Mesenchymal stem cell (in vitro differentiated cells and primary cell): ENCODE measurements at places on chromosomes 11 and 22.

- DNase-seq = no peak
- H3K36me3 ChIP-seq = no peaks in the 10 kb centered on the region
- no peak overlapping the region for H3K27ac ChIP-seq
- peaks cover 34% of the 10 kb centered on the region for H3K27me3 ChIP-seq
- no peak overlapping the region for H3K4me3 ChIP-seq
- no peaks in the 10 kb centered on the region for H3K4me1 ChIP-seq
These were observed 1.7 kb upstream of the JAM3 start for GRCh38 chr11:134066943-134067885.

- H3K4me3 ChIP-seq = no peak overlapping the region
- H3K36me3 ChIP-seq = no peaks in the 10 kb centered on the region
- peaks cover 51% of the 10 kb centered on the region for H3K27me3 ChIP-seq
- DNase-seq = no peak
- H3K4me1 ChIP-seq = no peaks in the 10 kb centered on the region
- no peak overlapping the region for H3K27ac ChIP-seq
These were observed 295.1 kb downstream of the MIAT start for GRCh38 chr22:26952451-26953011.

- no peak overlapping the region for H3K4me3 ChIP-seq
- H3K4me1 ChIP-seq = no peaks in the 10 kb centered on the region
- no peaks in the 10 kb centered on the region for H3K36me3 ChIP-seq
These were observed 19.2 kb downstream of the DTX4 start for GRCh38 chr11:59191095-59191494.

- no peaks in the 10 kb centered on the region for H3K27me3 ChIP-seq
- peak; percentile 11 for DNase-seq
- peaks cover 21% of the 10 kb centered on the region for H3K36me3 ChIP-seq
- peak overlapping the region; percentile 2 for H3K27ac ChIP-seq
These were observed 37.3 kb downstream of the PIWIL4 start for GRCh38 chr11:94604482-94604881.

- H3K36me3 ChIP-seq = no peaks in the 10 kb centered on the region
- peak; percentile 10 for DNase-seq
- H3K27ac ChIP-seq = peak overlapping the region; percentile 68
- peaks cover 18% of the 10 kb centered on the region for H3K27me3 ChIP-seq
- H3K4me1 ChIP-seq = peaks cover 69% of the 10 kb centered on the region
These were observed 46.2 kb downstream of the IGF2 start for GRCh38 chr11:2092956-2093412.

- H3K4me1 ChIP-seq = peaks cover 1% of the 10 kb centered on the region
- DNase-seq = no peak
- H3K27ac ChIP-seq = no peak overlapping the region
- no peaks in the 10 kb centered on the region for H3K36me3 ChIP-seq
- H3K27me3 ChIP-seq = peaks cover 4% of the 10 kb centered on the region
These were observed 10.9 kb downstream of the MUC2 start for GRCh38 chr11:1085440-1086170.

DNA sequence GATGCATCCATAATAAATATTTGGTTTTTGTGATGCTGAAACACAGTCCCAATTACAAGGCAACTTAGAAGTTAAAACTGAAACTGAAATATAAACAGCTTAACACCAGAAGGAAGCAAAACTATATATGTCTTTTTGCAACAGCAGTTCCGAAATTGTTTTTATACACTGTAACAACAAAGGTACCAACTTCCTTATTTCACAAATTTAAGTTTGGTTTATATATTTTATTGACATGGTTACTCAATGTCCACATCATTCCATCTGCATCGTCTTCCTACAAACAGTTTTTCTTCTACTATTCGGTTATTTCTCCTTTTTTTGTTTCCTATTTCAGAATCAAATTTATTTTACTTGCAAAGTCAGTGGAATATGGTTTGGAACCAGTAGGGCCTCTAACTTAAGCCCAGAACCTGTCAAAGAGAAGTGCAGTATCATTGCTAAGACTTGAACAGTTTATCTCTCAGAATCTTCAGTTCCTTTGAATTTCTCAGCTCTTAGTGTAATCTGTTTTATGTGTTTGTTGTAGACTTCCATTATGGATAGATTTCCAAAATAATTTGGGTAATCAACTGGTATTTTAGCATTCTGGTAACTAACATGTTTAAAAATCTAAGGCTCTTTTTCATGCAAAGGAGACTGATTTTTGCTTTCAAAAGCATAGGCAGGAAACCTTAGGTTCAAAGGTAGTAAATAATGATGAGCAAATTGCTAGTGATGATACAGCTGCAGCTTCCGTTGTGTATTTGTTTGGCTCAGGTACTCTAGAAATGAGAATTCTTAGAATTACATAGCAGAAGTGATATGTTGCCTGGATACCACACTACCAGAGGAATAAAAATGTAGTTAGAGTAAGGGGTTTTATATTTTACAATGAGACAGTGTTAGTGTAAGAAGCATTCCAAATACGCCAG, 8.2 kb upstream of the HSPA8 start:
- no peak overlapping the region for H3K27ac ChIP-seq
- DNase-seq = no peak
- peak overlapping the region; percentile 41 for H3K4me3 ChIP-seq
- peaks cover 69% of the 10 kb centered on the region for H3K36me3 ChIP-seq
- peaks cover 2% of the 10 kb centered on the region for H3K4me1 ChIP-seq

DNA sequence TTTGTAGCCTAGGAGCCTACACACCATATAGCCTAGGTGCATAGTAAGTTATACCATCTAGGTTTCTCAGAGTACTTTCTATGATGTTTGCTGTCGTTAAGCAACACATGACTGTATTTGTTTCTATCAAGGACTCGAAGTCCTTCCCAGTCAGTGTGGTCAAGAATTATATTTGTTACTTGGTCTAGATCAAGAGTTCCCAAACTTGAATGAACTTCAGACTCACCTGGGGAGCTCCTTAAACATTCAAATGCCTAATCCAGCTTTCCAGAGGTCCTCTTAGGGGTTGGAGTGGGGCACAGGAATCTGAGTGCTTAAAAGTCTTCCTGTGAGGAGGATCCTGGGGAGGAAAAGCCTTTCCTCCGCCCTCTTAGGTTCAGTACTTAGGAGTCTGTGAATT, 41.5 kb upstream of the PAMR1 start:
- no peaks in the 10 kb centered on the region for H3K36me3 ChIP-seq
- no peak overlapping the region for H3K4me3 ChIP-seq
- H3K27ac ChIP-seq = no peak overlapping the region
- DNase-seq = no peak
- no peaks in the 10 kb centered on the region for H3K4me1 ChIP-seq

DNA sequence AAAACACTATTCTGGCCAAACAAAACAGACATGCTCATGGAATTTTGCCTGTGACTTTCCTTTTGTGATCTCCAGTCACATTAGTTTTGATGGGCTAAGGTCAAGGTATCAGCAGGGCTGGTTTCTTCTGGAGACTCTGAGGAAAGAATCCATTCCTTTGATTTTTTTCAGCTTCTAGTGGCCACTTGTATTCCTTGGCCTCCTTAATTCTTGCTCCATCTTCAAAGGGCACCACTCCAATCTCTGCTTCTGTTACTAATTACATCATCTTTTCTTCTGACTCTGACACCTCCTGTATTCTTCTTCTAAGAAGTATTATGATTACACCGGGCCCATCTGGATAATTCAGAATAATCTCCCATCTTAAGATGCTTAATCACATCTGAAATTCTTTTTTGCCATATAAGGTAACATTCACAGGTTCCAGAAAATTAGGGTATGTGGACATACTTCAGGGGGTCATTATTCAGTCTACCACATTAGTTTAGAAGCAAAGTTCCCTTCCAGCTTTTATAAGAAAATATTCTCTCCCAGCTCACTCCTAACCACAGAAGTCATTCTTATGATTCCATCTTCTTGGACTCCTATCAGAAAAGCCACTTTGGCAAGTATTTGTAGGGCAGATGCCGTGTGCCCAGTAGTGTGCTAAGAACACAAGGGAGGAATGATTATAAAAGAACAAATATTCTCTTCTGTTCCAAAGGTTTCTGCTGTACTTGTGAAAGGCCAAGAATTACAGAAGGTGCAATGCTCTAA, 56.4 kb upstream of the FSHB start:
- no peaks in the 10 kb centered on the region for H3K36me3 ChIP-seq
- H3K4me1 ChIP-seq = no peaks in the 10 kb centered on the region
- no peak overlapping the region for H3K27ac ChIP-seq
- DNase-seq = no peak
- H3K4me3 ChIP-seq = no peak overlapping the region
- H3K27me3 ChIP-seq = no peaks in the 10 kb centered on the region

- no peaks in the 10 kb centered on the region for H3K27me3 ChIP-seq
- no peaks in the 10 kb centered on the region for H3K36me3 ChIP-seq
- H3K4me3 ChIP-seq = no peak overlapping the region
- no peak overlapping the region for H3K27ac ChIP-seq
- peak; percentile 67 for DNase-seq
- H3K4me1 ChIP-seq = peaks cover 3% of the 10 kb centered on the region
These were observed 2.3 kb downstream of the SIK2 start for GRCh38 chr11:111604392-111605009.

DNA sequence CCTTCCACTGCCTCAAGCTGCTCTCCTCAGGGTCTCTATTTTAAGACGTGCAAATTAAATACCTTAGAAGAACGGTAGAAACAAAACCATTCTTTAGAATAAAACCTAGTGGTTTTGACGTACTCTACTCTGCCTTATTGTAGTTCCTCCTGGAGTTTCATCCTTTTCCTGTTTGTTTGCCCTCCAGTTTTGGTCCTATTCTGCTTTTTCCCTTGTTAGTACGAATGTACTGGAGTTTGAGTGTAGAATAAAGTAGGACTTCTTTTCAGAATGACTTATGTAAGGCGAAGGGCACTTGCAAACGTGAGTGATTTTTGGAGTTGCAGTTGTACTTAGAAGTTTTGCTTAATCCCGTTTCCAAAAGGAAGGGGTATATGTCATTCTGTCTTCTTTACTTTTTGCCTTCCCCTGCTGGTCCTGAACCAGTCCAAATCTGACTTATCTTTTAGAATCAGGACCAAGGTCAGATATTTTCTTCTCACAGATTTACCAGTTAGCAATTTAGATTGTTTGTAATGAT, 1.4 kb downstream of the SIK2 start:
- no peak overlapping the region for H3K4me3 ChIP-seq
- DNase-seq = peak; percentile 35
- H3K27me3 ChIP-seq = no peaks in the 10 kb centered on the region
- H3K4me1 ChIP-seq = peaks cover 3% of the 10 kb centered on the region
- no peaks in the 10 kb centered on the region for H3K36me3 ChIP-seq

- H3K27me3 ChIP-seq = no peaks in the 10 kb centered on the region
- H3K4me1 ChIP-seq = peaks cover 2% of the 10 kb centered on the region
- no peaks in the 10 kb centered on the region for H3K36me3 ChIP-seq
- no peak overlapping the region for H3K27ac ChIP-seq
These were observed 162.0 kb upstream of the SORL1-AS1 start for GRCh38 chr11:121614636-121615240.

DNA sequence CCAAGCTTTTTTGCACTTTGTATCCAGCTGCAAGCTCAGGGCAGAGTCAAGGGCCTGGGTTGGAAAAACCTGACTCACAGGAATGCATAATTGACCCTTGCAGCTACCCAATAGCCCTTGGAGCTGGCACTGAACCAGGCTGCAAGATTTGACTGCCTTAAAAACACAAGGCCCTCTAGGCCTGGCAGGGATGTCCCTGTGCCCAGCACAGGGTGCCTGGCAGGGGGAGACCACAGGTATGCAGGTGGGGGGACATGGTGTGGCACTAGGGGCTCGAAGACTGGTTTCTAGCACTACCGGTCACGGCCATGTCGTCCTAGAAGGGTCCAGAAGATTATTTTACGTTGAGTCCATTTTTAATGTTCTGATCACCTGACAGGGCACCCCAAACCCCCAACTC, 30.2 kb downstream of the SBF1 start:
- peak overlapping the region; percentile 48 for H3K27ac ChIP-seq
- H3K27me3 ChIP-seq = no peaks in the 10 kb centered on the region
- H3K4me3 ChIP-seq = no peak overlapping the region
- peaks cover 21% of the 10 kb centered on the region for H3K4me1 ChIP-seq

DNA sequence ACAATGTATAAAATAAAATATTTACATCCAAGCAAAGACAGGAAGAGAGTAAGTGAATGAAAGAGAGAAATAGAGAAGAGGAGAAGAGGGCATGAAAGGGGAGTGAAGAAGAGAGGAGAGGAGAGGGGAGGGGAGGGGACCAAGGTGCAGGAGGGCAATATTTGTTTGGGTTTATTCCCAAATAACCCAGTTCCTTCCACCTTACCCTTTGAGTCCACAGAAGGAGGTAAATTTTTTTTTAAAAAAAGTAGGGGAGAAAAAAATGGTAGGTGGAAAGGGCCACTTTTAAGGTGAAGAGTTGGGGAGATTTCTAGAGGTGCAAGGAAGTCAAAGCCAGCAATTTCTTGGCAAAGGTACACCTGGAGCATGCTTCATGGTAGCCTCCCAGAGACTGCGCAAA, 2.1 kb upstream of the OR5AN1 start:
- H3K4me1 ChIP-seq = no peaks in the 10 kb centered on the region
- H3K27me3 ChIP-seq = no peaks in the 10 kb centered on the region
- no peaks in the 10 kb centered on the region for H3K36me3 ChIP-seq

DNA sequence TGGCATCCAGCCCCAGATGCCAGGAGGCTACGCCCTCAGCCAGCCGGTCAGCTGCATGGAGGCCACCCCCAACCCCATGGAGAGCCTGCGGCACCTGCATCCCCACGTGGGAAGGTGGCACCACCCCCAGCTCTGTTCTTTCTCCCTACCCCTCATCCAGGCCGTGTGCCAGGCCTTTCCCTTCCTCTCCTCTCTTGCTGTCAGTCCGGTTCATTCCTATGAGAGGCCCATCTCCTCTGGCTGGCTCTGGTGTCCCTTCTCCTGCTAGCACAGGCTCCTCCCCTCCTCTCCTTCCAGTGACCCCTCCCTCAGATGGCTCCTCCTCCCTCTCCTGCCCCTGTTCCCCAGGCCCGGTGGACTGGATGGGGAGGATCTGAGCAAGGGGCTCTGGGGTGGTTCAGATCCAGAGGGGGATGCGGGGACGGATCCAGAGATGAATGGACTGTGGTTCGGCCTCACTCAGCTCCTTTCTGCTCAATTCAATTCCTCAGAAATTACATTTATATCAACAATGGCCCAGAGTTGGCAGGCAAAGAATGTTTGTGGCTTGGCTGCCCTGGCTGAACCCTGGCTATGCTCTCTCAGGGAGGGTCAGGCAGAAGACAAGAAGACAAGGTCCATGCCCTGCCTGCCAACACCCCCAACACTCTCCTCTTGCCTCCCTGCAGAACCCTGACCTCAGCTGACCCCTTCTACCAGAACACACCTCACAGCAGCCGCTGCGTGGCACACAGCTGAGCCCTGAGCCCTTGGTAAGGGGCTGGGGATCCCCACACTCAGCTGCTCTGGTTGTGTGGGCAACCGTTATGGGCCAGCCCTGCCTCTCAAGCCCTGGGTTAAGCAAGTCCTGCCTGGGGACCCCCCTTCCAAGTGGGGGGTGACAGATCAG, 18.5 kb upstream of the LRRC10B start:
- H3K4me3 ChIP-seq = no peak overlapping the region
- no peaks in the 10 kb centered on the region for H3K36me3 ChIP-seq
- peak; percentile 24 for DNase-seq
- H3K4me1 ChIP-seq = peaks cover 12% of the 10 kb centered on the region
- H3K27ac ChIP-seq = no peak overlapping the region

GRCh38 chr22:16963189-16963945, 44.7 kb downstream of the GAB4 start:
- no peak for DNase-seq
- no peak overlapping the region for H3K4me3 ChIP-seq
- no peaks in the 10 kb centered on the region for H3K36me3 ChIP-seq
- peaks cover 8% of the 10 kb centered on the region for H3K27me3 ChIP-seq
- no peaks in the 10 kb centered on the region for H3K4me1 ChIP-seq
